ENCODE measurements at places on chromosomes 12 and 14.

DNA sequence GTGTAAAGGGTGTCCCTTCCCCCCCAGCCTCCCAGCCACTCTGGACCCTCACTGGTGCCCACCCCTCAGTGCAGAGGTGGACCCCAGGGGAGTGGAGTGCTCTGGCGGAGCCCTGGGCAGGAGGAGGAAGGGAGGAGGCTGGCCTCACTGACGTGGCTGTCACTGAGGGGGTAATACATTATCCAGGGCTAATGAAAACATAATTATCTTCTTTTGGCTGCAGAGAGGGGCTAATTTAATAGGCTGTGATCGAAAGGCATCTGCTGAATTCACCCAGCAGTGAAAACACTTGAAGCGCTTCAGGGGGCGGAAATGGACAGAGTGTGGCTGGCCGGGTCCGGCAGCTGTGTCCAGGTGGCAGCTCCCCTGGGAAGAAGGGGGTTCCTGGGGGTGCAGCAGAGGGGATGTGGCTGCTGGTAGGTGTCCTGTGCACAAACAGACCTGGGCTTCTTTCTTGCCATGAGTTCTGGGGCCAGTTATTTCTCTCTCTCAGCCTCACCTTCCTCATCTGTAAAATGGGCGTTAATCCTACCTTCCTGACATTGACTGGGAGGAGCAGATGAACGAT is 3.7 kb upstream of the NOS1 start:
- no peak for DNase-seq

GRCh38 chr14:57526942-57527341 is 33.3 kb upstream of the CCDC198 start:
- peak; percentile 70 for DNase-seq

DNA sequence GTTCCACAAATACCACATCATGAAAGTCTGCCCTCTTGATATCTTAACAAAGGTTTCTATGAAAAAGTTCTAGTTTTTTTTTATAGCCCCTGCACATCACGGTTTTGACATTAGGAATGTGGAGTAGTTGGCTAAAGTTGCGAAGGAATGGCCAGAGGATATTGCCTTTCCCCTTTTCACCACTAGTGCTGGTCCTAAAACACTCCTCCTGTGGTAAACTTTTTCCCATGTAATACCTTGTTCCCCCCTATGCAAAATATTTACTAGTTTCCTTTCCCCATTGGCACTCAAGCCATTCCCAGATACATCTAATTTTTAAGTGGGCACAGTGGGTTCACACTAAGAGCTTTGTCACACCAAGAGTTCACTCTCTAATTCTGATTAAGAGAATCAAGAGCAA is 33.4 kb downstream of the R3HDM2 start:
- no peak for DNase-seq

- no peak for DNase-seq
These were observed 165.5 kb downstream of the KIF26A start for GRCh38 chr14:104303705-104304425.

DNA sequence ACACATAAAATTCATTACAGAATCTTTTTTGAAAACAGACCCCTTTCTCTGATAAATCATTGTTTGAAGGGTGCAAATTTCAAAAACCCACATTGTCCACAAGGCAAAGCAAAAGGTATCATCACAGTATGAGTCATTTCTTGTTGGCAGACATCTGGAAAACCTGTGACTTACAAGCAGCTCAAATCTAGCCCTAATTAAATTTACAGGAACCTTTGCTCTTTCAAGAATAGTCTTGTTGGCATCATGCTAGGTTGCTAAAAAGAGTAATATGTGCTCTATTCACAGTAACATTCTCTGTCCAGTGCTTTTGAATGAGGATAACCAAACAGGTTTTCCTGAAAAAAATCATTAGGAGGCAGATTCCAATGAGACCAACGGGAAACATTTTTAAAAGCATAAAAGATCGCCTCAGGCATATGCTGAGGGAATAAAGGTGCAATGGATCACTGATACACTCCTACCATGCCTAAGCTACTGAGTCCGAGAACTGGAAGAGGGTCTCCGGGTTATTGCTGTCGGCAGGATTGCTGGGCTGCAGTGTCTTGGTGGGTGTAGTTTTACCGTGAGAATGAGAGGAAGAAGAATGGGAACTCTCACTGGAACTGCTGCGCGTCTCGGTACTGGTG is 55.5 kb upstream of the TTC7B start:
- DNase-seq = no peak

DNA sequence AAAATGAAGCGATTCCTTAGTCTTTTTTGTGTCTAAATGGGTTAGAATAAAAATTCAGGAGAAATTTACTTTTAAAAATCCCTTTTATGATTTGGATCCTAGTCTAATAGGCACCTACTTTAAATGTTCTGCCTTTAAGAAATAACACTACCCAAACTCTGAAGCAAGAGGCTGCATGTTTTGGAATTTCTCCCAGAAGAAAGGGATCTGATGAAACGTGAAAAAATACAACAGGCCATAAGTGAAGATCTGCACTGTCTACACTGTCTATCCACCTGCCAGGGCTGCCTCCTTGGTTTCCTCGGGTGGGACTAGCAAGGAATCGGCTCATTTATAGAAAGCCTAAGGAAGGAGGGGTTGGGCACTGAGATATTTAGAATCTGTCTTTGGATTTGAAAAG is 22.1 kb downstream of the ACVR1B start:
- DNase-seq = no peak

DNA sequence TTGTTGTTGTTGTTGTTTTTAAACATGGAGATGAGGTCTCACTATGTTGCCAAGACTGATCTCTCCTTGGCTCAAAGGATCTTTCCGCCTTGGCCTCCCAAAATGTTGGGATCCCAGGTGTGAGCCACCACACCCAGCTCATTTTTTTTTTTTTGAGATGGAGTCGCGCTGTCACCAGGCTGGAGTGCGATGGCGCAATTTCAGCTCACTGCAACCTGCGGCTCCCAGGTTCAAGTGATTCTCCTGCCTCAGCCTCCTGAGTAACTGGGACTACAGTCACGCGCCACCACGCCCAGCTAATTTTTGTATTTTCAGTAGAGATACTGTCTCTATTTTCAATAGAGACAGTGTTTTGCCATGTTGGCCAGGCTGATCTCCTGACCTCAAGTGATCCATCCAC is 4.9 kb upstream of the CLIP1 start:
- no peak for DNase-seq

- DNase-seq = no peak
These were observed 18.9 kb upstream of the NUDT4 start for GRCh38 chr12:93358821-93359220.

- no peak for DNase-seq
These were observed 153.0 kb upstream of the BMP4 start for GRCh38 chr14:54109521-54110120.

DNA sequence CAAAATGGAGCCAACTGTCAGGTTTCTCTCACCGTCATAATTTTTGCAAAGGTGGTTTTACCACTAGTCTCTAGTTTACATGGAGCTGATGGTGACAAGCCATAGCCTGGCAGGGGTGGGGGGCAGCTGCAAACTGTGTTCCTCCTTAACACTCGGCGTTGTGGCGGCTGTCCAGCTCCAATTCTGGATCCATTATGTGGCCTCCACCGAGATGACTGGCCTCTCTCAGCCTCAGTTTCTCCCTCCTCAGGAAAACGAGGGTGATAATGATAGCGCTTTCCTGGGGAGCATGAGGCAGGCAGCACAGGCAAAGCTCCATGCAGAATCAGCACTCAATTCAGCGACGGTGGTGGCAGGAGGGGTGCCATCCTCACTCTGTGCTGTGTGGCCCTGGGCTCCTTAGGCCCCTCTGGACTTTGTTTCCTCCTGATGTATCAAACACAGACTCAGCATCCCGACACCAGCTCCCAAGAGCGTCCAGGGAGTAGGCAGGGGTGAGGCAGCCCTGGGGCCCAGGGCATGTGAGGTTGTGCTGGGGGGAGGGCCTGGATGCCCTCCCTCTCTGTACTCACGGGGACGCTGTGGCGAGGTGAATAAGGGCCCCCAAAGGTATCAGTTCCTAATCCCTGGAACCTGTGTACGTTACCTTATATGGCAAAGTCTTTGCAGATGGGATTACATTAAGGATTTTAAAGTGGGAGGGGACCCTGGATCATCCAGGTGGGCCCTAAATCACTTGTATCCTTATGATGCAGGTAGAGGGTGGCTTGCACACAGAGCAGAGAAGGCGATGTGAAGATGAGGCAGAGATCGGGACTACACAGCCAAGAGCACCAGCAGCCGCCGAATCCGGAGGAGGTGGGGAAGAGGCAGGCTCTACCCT is 46.8 kb upstream of the EIF5 start:
- no peak for DNase-seq

GRCh38 chr12:58470266-58471010 is 449.9 kb downstream of the LRIG3 start:
- no peak for DNase-seq

DNA sequence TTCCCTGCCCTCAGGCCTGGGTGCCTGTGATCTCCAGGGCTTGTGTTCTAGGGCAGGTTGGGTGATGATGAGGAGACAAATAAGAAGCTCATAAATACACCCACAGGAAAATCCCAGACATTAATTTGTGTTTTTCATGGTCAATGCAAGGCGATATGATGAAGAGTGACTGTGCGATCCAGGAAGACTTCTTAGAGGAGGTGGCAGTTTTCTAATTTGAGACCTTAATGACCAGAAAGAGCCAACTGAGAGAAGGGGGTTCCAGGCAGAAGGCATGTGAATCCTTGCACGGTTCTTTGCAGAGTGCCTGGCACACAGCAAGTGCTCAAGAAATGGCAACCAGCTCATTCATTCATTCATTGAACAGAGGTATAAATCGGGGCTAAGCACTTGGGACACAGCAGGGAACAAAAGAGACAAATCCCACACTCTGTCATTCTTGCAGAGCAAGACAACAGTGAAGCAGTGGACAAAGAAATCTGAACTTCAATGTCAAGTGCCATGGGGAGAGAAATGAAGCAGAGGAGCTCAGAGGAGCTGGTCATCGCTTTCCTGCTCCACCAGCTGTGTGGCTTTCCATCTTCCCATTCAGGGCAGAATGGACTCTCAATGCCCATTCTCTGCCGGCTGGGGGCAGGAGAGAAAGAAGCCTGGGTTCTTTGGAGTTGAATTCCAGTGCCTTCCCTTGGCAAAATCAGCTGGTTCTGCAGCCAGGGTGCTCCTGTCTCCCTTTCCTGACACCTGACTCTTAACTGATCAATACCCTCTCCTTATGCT is 128.3 kb downstream of the AACS start:
- peak; percentile 33 for DNase-seq

DNA sequence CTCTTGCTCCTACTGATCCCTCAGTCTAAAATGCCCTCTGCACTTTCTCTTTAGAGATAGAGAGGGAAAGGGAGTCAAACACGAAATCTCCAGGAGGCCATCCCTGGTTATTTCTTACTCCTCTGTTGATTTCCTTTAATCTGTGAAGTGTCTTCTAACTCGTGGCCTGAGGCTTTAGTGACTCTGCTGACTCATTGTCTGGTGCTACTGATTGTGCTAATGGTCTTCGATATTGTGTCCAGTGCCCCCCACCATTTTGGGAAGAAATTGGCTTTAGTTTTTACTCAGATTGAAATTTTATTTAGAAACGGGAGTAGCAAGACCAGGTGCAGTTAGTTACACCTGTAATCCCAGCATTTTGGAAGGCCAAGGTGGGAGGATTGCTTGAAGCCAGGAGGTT is 839 bp downstream of the CLEC9A start:
- no peak for DNase-seq

GRCh38 chr14:101964297-101965180 is at the start of gene DYNC1H1:
TSS of gene DYNC1H1 (plus strand) at chr14:101964573. CDS start at chr14:101964692, 119 bp downstream.
- peak; percentile 90 for DNase-seq

- DNase-seq = no peak
These were observed 330.7 kb downstream of the CACNA1C start for GRCh38 chr12:2383325-2384028.

- DNase-seq = no peak
These were observed 27.7 kb upstream of the TMED10 start for GRCh38 chr14:75204116-75204515.

- no peak for DNase-seq
These were observed 76.0 kb downstream of the PTHLH start for GRCh38 chr12:27896419-27896990.

GRCh38 chr14:26596543-26597061 is 1.2 kb downstream of the NOVA1 start:
- DNase-seq = peak; percentile 12

DNA sequence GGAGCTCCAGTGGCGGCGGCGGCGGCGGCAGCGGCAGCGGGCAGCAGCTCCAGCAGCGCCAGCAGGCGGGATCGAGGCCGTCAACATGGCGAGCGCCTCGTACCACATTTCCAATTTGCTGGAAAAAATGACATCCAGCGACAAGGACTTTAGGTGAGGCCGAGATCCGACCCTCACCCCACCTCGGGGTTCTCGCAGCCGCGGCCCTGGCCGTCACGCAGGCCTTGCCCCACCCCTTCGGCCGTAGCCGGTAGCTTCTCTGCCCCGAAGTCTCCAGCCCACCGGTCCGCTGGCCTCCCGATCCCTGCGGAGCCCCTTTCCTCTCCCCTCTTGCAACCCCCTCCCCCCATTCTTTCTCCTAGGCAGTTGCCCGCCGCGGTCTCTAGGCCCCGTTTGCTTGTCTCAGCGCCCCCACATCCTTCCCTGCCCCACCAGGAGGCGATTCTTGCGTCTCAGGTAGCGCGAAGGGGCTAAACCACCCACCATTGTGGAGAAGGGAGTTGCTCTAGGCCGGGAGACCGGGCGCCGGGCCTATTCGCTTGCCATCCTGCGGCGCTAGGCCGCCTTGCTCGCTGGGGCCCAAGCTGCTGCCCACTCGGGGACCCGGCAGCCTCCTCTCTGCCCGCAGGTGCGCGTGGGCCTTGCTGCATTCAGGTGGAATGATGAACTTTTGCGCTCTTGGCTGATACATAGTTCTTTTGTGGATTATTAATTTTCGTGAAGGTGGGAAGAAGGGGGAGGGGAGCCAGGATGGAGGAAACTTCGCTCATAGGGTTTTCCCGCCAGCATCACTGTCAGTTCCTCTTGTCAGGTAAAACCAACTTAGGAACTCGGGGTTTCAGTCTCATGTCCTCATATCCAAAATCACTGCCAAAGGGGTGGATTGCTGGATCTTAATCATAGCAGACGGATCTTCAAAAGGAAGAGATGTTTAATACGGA is 745 bp downstream of the CAND1 start:
- DNase-seq = peak; percentile 62

DNA sequence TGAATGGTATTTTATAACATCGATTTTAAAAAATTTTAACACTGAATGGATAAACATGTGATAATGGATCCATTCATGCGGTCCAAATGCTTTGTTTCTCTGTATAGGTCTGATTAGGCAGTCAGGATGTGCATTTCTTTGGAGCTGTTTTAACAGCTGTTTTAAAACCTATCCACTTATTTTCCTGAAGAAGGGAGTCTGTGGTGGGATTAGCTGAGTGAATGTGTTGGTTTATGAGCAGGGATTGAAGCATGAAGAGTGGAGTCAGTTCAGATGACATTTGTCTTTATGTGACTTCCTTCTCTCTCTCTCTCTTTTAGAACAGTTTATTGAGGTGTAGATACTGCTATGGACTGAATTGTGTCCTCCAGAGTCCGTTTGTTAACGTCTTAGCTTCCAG is 37.7 kb downstream of the GLT8D2 start:
- no peak for DNase-seq

DNA sequence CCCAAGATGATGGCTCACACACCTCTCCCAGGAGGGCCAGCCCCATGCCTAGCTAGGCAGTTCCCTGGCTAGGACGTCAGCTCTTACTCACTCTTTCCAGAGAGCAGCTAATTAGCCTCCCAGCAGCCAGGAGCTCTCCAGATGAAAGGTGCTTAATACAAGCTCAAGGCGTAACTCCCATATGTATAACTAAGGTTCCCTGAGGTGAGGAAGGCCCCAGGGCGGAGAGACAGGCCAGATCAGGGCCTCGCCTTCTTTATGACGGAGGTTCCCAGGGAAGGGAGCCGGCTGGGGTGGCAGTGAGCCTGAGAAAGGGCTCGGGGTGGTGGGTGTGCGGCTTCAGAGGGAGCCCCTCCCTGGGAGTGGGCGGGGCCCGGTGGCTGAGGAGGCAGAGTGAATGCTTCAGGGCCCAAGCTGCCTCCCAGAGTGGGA is 26.4 kb upstream of the ZFP36L1 start:
- peak; percentile 59 for DNase-seq

Measured in WTC11 (cell line).